ENCODE measurements at places on chromosomes 12 and 14.
A peak's percentile ranks its signal among the peaks of the same experiment; 100 is the strongest.

- DNase-seq: no peak
Observed at GRCh38 chr14:39873791-39874190, 441.6 kb upstream of the FBXO33 start.

DNA sequence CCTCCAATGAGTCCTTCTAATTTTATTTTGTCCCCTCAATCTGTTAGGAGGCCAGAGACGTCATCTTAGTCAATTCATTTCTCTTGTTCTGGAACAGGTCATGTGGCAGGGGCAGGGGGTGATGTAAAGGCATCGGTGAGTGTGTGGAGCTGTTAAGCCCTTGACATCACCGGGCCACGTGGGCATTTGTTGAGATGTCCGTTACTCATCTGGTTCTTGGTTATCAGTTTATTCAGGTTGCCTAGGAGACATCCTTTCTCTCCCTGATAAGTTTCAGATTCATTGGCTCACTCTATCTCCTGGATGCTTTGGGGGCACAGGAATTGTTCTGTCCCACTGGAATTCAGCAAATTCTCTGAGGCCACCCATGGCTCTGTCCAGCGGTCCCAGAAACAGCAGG, 33.6 kb upstream of the SEL1L start:
- no peak for DNase-seq

DNA sequence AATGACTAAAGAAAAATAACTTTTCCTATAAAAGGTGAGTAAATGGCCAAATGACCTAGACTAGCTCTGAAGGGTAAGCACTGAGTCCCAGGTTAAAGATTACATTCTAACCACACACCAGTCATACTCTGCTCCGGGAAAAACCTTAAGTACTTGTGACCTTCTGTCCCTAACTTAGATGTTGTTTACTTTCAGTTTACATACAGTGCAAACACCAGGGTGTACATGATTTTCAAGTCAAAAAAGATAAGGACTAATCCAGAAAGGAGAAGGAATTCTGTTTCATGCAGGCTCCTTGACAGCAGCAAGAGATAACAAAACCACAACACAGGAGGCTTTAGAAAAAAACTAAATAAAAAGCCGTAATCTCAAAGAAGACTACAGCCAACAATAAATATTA, 174.2 kb downstream of the PPM1H start:
- DNase-seq: no peak

- no peak for DNase-seq
Observed at GRCh38 chr12:92242907-92243306, 97.3 kb upstream of the BTG1 start.

GRCh38 chr12:12714276-12715021, 2.7 kb upstream of the CDKN1B start:
- no peak for DNase-seq

DNA sequence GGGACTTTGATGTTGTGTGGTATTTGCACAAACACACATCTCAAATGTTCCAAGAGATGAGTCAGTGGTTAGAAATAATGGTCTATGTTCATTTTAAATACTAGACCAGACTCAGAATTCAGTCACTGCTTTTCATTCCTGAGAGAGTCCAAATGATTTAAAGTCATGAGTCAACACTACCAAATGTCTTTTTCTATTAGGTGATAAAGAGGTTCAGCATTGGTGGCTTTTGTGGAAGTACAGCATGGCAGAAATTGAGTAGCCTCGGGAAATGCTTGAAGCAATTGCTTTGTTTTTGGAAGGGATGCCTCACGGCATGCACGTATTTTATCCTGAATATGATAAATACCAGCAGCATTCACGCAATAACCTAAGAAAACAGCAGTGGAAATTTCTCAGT, 115.7 kb downstream of the DIO2 start:
- no peak for DNase-seq

GRCh38 chr14:71036433-71036832, 129.2 kb downstream of the PCNX1 start:
- no peak for DNase-seq

- no peak for DNase-seq
Observed at GRCh38 chr14:72774894-72775620, 118.8 kb downstream of the DPF3 start.

- no peak for DNase-seq
Observed at GRCh38 chr14:92675976-92676375, 72.5 kb downstream of the LGMN start.

- no peak for DNase-seq
Observed at GRCh38 chr14:39739796-39740195, 307.6 kb upstream of the FBXO33 start.

GRCh38 chr12:14280921-14281320, 84.6 kb upstream of the ATF7IP start:
- DNase-seq: no peak

DNA sequence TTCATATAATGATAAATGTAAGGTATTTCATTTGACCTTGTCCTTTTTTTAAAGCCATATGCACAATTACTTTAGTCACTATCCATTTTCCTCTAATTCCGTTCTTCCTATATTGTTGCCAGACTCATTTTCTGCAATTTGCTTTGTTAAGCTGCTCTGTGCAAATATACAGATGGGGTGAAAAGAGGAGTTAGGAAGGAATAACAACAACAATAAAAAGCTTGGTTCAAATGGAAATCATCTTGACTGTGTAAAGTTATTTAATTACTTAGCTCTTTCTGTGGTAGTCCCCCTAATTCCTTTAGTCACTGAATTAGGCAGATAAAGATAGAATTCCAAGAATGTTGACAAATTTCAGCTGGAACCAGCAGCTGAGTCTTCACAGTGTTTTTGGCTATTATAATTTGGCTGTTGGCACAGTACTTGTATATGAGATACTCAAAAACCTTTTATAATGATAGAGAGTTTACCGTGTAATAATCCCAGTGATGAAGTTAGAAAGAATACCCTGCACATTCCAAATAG, 838.0 kb downstream of the RPS29 start:
- DNase-seq: no peak

DNA sequence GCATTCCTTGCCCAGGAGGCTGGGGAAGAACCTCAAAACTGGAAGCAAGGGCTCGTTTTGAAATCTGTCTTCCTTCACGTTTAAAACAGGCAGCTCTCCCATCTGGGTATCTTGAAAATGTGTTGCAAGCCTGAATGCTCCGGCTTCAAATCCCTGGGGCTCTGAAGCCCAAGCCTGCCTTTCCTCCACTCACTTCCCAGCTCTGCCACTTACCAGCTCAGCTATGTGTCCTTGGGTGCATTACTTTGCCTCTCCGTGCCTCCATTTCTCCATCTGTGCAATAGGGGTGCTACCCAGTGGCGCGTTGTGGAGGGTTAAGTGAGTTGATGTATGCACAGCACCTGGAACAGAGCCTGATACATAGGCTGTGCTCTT, 97.6 kb downstream of the GCH1 start:
- no peak for DNase-seq

DNA sequence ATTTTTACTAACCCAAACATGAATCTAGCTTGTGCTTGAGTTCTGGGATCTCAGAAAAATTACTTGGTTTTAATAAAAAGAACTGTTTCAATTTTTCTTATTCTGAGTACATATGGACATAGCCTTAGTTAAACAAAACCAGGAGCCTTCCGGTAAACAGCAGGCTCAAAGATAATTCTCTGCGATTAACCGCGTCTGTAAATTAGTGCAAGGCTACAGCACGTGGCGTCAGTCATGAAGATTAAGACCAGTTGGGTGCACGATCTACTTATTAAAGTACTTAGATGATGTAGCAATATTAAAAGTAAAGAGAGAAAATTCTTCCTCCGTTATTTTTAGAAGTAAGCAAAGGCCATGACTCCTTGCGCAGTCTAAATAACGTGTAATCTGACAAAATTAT, 700 bp downstream of the KCNJ8 start:
- no peak for DNase-seq

DNA sequence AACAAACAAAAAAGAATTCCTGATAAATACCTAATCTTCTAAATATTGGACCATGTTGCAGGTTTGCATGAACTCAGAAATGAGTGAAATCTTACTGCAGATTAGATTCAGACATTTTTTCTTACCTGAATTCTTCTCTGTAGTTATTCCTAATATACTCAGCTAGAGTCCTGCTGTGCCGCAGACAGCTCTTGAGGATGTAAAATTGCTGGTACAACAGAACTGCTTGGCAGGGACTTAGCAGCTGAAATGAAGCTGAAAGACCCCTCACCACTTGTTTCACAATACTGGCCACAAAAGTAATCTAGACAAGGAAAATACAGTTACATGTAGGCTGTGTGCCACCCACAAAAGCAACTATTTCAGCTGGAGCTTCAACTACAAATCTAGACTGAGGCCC, 48.3 kb upstream of the KICS2 start:
- no peak for DNase-seq

DNA sequence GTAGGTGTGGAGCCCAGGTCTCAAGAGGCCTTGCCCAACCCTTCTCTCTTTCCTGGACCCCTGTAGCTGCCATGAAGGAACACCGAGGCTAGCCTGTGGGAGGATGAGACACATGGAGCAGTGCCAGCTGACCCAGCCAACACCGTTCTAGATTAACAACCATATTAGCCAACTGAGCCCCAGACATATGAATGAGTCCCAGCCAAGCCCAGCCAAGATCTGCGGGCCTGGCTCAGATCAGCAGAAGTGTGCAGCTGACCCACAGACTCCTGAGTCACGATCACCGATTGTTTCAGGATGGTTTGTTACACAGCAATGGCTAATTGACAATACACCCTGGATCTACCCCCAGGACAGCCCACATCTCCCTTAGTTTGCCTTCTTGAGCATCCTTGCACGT, 82.1 kb downstream of the NTF3 start:
- DNase-seq: no peak

DNA sequence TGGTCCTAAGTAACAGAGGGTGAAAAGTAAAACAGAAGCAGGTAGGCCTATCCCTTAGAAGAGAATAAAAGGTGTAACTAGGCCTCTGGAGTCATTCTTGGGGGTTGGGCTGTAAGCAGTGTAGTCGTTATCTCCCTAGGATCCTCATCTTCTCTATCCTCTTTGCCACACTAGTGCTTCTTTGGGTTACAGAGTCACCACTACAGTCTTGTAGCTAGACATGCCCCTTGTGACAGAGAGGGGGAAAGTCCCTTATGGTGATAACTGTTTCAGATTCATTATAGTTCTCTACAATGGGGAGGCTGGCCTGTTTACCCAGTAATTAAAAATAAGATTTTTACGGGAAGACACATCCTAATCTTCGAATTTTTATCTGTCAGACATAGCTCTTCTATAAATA, 16.4 kb upstream of the SRP54 start:
- DNase-seq: no peak

- no peak for DNase-seq
Observed at GRCh38 chr12:44000309-44000952, 164.6 kb downstream of the TMEM117 start.

DNA sequence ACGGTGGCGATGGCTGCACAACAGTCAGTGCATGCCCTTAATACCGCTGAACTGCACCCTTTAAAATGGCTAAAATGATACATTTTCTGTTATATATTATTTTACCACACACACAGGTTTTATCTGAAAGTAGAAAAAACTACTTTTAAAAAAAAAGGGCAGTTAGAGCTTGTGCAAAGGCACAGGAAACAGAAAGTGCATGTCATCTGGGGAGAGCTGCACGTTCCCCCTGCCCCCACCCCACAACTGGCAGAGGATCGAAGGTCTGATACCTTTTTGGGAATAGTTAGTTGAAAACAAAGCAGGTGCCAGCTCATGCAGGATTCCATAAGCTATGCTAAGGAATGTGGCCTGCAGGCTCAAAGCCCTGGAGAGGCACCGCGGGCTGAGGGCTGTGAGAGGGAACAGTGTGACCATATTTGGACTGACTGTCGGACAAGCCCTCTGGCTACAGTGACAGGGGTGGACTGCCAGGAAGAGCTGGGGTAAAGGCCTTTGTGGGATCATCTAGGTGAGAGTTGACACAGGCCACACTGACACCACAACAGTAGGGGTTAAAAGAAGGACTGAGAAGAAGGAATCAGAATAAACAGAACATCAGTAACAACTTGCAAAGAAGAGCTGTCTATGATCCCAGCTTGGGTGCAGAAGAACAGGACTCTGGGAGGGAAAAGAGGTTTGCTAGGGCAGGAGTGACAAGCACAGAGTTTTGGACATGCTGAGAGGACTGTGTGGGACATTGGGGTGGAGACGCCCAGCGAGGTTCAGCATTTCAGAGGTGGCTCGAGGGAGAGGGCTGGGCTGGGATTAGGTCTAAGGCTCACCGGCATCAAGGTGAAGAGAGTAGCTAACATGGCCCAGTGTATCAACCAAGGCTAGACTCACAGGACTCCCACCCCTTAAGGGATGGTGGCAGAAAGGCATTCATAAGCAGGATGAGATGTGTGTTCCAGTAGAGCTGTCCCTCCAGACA, 54.6 kb downstream of the ACTN1 start:
- DNase-seq: no peak

GRCh38 chr14:100640471-100641273, 53.5 kb upstream of the BEGAIN start:
- peak; percentile 50 for DNase-seq

DNA sequence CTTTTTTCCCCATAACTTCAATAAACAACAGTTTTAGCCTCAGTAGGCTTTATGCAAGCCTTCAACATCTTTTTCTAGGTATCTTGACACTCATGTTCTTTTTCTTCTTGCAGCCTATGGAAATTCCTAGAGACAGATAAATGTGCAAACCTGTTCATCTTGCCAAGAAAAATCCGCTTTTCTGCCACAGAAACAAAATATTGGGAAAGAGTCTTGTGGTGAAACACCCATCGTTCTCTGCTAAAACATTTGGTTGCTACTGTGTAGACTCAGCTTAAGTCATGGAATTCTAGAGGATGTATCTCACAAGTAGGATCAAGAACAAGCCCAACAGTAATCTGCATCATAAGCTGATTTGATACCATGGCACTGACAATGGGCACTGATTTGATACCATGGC, 295.9 kb downstream of the ZFP36L1 start:
- no peak for DNase-seq

DNA sequence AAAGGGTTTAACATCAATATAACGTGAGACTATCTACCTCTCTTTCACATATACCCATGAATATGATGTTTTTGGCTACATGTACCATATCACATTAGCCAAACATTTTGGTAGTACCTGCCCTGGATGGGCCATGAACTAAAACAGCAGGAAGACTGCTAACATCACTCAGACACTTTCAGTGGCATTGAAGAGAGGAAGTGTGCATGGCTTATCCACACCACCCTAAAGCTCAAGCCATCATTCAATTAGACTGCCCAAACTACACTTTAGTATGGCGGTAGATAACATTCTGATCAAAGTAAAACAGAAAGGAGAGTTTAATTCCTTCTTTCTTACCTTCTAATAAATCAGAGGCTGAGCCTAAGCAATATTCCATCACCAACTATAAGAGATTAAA, 103.0 kb downstream of the PEBP1 start:
- no peak for DNase-seq
